ENCODE measurements at places on chromosomes 6 and 20.

DNA sequence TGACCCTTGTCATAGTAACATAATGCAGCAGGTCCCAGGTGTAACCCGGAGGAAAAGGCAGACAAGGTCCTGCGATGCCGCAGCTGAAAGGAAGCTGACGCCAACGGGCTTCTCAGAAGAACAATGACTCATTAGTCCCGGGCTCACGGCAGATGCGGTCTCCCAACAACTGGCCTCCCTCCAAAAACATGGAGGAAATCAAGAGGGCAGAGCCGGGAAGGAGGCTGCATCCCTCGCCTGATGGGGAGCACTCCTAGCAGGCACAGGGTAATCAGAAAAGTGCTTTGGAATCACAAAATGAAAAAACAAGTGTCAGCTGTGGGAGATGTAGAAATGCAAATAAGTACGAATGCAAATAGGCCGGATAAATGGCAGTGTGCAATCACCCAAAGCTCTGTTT is 165.2 kb upstream of the AGPAT4 start:
- DNase-seq = no peak

GRCh38 chr20:32465092-32465900 is 107.2 kb downstream of the ASXL1 start:
- peak; percentile 44 for DNase-seq

GRCh38 chr6:44697327-44697726 is 309.8 kb downstream of the CDC5L start:
- no peak for DNase-seq

GRCh38 chr6:156410649-156411048 is 366.5 kb upstream of the ARID1B start:
- no peak for DNase-seq

DNA sequence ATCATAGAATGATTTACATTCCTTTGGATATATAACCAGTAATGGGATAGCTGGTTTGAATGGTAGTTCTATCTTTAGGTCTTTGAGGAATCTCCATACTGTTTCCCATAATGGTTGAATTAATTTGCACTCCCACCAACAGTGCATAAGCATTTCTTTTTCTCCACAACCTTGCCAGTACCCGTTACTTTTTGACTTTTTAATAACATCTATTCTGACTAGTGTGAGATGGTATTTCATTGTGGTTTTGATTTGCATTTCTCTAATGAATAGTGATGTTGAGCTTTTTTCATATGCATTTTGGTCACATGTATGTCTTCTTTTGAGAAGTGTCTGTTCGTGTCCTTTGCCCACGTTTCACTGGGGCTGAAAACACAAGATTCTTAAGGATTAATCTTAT is 107.3 kb downstream of the TINAG start:
- DNase-seq = no peak

DNA sequence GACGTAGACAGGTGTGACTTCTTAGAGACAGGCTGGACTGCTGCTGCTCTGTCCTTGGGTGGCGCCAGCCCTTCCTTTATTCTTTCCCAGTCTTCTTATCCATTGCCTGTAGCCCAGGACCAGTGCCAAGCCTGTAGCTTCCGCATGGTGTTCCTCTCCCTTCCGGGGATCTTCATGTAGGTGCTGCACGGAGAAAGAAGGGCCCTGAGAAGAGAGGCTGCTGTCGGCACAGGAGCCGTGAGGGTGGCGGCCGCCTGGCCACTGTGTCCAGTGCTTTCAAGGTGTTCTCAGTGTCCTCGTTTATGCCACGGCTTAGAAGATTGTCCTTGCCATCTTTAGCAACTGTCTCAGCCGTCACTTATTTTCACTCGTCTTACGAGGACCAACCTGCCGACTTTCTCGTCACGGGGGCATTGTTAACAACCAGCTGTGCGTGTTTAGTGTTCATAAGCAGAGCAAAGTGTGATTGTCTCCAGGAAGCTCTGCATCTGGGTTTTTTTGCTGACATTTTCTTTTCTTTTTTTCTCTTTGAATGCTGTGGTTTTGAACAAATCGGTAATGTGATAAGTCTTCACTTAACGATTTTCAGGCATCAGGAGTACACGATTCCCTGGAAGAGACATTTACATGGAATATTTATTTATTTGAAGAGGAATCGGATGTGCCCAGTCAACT is 61.2 kb downstream of the PPP1R14C start:
- no peak for DNase-seq

DNA sequence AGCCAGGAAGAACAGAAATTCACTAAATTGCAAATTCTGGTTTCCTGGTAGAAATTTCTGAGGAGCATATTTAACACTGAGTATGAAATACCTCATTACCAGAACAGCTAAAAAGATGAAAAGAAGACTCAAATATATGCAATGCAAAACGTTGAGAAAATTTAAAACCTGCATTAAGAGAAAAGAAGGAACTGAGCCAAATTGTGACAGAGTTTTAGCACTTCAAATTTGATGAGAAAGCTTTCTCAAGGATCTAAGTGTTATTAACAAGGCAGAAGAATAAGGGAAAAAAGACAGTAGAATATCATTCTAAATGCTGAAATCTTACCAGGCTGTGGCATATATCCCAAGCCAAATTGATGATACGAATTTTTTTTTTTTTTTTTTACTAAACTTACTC is 443.0 kb downstream of the COL12A1 start:
- DNase-seq = no peak

GRCh38 chr6:144295211-144295610 is 10.1 kb downstream of the UTRN start:
- DNase-seq = no peak

- no peak for DNase-seq
Observed at GRCh38 chr20:42099101-42099500, 480.9 kb upstream of the CHD6 start.

GRCh38 chr20:34798871-34799270 is 26.6 kb downstream of the NCOA6 start:
- DNase-seq = no peak

DNA sequence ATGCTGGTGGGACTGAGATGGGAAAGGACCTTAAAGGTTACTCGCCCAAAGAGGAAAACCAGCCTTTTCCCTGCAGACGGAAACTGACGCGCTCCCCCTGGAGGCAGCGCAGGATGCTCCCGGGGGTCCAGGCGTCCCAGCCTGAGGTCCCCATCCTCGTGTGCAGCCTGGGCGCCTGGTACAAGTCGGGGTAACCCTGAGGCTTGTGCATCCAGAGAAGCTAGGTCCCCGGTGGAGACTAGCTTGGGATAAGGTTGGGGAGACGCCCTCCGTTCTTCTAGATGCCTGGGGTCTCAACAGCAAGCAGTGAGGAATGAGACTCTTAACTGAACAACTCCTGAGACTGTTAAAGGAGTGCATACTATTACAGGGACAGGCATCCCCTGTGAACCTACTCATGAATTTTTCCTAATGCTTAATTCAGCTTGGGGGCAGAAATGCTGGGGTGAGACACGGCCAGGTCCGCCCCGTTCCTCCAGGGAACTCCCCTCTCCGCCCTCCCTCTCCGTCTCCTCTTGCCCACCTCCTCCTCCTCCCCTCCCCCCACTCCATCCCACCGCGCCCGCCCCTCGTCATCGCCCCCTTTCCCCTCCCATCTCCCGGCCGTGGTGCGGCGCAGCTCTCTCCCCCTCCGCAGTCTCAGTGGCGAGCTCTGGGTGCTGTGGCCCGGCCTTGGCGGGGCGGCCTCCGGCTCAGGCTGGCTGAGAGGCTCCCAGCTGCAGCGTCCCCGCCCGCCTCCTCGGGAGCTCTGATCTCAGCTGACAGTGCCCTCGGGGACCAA is at the start of gene PRSS35:
Gene PRSS35 (plus strand): TSS at position 634 of the 781 bp plus-strand sequence. CDS start 10,908 bp downstream, outside the sequence.
- DNase-seq = peak; percentile 67

DNA sequence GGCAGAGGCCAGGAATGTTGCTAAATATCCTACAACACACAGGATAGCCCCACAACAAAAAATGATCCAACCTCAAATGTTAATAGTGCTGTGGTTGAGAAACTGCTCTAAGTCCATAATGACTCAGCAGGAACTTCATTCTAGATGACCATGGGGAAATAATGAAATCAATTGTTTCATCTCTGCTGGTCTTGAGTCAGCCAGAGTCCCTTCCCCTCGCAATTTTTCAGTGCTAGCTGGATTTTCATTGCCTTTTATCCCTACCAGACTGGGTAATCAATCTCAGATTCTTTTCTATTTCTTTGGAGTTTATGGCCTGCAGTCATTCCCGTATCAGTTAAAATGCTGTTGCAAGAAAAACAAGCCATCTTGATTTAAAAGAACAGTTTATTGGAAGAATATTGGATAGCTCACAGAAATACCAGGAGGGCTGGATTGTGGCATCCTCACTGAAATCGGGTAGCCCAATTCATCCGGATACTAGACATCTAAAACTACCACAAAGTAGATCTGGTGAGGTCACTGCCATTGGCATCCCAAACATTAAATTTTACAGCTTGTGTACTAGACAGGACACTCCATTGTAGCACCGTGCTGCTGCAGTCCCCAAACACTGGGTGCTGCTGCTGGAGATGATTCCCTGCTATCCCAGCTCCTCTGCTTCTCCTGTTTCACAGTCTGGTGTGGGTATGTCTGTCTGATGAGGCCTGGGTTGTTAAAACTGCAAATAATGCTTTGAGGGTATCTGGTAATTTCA is 30.3 kb upstream of the POPDC3 start:
- DNase-seq = no peak

GRCh38 chr6:98636941-98637340 is 197.4 kb upstream of the POU3F2 start:
- DNase-seq = no peak

DNA sequence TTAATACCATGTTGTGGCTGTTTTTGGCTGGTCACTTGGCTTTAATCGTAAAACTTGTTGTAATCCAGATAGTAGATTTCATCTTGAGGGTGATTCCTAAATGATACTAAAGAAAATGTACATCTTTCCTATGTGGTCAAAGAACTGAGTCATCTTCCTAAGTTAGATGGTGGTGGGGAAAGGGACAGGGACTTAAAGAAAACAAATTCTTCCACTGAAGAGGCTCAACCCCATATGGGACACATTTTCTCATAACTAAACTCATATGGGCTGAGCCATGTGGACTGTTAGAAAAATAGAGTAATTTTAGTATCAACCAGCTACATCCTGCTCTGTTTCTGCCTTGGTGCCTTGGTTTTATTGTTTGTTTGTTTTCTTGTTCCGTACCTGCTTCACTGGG is 155.8 kb downstream of the TSHZ2 start:
- DNase-seq = no peak

GRCh38 chr20:50920997-50921396 is 10.2 kb downstream of the ADNP start:
- no peak for DNase-seq

GRCh38 chr6:34352305-34352937 is 40.0 kb downstream of the NUDT3 start:
- DNase-seq = no peak

GRCh38 chr6:157185986-157186385 is 137.3 kb downstream of the TMEM242 start:
- DNase-seq = no peak

DNA sequence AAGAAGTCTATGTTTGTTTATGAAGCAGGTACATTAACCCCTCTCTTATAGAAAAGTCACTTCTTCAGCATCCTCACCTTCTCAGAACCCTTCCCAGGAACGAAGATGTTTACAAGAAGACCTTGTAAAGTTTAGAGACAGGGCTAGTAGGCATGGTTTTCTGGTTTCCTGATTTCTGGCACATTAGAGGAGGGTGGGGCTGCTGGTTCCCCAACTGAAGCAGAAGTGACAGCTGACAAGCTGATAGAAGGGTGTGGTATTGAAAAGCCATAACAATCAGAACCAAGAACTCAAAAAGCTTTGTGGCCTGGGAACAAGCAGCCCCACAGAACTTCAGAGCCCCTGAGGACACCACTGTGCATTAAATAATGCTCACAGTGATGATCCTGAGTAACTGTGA is 91.2 kb downstream of the RTN4IP1 start:
- no peak for DNase-seq

- DNase-seq = peak; percentile 68
Observed at GRCh38 chr6:164085091-164086075, 670.9 kb downstream of the QKI start.

DNA sequence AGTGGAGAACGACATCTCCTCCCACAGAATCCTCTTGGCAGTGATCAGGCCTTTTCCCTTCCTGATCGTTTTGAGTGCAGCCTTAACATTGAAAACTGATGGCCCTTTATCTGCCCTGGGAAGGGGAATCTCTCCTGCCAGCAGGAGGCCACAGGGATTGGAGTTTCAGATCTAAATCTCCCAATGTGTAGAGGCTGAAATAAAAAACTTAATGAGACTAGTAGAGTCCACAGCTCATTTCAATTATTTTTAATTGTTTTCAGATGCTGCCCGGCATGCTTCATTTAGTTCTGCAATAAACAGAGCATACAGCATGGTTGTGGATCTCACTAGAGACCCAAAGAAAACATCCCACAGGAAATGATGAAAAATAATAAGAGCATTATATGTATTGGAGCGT is 662.2 kb upstream of the HS3ST5 start:
- no peak for DNase-seq

- no peak for DNase-seq
Observed at GRCh38 chr6:54097753-54098152, 13.5 kb upstream of the MLIP start.

- no peak for DNase-seq
Observed at GRCh38 chr6:90294008-90294511, 2.6 kb downstream of the BACH2 start.

DNA sequence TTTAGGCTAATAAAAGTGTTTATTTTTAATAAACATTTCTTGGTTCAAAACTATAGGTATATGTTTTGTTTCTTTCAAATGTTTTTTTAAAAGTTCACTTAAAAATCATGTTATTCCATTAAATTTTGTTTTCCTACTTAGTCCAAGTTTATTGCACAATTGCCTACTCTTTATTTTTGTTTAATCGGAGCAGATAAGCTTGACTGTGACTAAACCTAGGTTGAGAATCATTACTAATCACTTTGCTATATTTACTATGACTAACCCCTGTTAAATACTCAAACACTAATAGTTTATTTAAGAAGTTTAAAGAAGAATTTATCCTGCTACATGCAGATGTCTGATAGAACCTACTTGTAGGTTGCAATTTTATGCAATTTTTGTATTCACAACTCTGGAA is 18.8 kb downstream of the MAP3K4 start:
- DNase-seq = no peak

DNA sequence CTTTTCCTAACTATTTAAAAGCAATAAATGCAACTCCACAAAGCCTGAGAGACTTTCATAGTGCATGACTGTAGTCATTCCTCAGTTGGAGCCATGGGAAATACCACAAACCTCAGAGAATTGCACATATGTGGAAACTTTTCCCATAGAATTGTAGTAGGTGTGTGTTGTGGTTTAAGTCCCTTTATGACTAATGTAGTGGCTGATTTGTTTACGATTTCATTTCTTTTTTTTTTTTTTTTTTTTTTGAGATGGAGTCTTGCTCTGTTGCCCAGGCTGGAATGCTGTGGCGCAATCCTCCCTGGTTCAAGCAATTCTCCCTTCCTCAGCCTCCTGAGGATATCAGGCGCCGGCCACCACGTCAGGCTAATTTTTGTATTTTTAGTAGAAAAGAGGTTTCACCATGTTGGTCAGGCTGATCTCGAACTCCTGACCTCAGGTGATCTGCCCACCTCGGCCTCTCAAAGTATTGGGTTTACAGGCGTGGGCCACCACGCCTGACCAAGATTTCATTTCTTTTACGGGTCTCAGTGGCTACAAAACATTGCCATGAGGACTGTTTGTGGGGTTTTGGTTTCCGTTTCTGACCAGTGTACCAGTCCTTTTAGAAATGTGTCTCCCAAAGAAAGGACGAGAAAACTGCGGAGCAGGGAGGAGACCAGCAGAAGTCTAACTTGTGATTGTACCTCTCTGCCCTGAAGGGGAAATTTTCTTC is 212.1 kb upstream of the MARCKS start:
- no peak for DNase-seq

GRCh38 chr20:13265941-13266340 is 44.9 kb downstream of the ISM1 start:
- DNase-seq = no peak

- DNase-seq = no peak
Observed at GRCh38 chr20:57660922-57661745, 40.9 kb upstream of the ZBP1 start.

Measured in neural crest cell (in vitro differentiated cells).